KG1 (cell line): ENCODE measurements at places on chromosomes 1 and 21.

- DNase-seq = no peak
Observed at GRCh38 chr1:82446236-82446635, 645.5 kb downstream of the ADGRL2 start.

GRCh38 chr1:116580446-116581322 is 9.9 kb upstream of the CD58 start:
- DNase-seq = no peak

DNA sequence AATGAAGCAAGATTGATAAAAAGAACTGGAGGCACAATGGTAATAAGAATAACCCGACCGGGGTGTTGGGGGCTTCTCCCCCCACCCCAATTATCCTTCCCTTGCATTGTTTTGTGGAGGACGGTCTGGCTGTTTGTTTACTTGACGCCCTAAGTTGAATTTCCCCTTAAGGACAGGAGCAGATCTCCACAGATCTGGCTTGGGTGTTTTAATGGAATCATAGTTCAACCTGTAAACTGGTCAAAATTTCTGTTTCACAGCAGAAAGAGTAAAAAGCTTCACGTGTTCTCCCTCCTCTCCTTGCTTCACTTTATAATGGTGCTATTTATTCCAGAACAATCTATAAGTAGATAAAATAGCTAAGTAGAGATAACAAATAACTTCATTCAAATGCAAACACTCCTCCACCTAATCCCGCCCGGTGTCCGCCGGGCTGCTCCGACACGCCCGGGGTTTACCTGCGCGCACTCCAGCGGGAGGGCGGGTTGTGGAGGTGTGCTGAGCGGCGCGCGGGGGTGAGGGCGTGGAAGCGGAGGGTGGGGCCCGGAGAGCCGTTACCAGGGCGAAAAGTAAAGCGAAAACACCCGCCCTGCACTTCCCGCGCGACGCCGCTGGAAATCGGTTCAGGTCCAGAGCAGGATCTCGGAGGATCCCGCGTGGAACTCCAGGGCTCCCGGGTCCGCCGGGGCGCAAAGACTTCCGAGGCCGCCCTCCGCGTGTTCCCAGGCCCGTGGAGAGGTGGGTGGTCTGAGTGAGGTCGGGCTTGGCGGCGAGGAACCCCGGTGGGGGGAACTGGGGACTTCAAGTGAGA is 2.0 kb upstream of the ATF3 start:
- DNase-seq = no peak

- no peak for DNase-seq
Observed at GRCh38 chr1:185438936-185439335, 121.9 kb upstream of the IVNS1ABP start.

- no peak for DNase-seq
Observed at GRCh38 chr1:67716800-67717199, 31.8 kb downstream of the GADD45A start.

DNA sequence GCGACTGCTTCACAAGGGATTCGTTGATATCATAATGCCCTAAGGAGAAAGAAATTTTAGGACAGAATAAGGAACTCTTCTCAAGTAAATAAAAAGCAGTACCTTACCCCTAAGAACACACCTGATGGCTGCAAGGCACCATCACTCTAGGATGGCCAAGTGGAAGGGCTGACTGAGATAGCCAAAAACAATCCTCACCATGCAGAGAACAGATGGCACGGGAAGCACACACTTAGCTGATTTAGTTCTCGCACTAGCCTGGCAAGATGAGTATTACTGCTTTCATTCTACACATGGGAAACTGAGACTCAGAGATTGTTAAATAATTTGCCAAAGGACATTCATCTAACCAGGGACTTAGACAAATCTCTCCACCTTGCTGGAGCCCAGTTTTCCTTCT is 43.8 kb downstream of the STPG1 start:
- no peak for DNase-seq
